ENCODE measurements at places on chromosomes 5 and 9. TPM values are rescaled to one million over a fixed set of nuclear protein-coding genes. Genes with fewer than 3 reads are reported as not detected.

PNPLA7 gene
- total RNA-seq = 0.76 TPM

GAS1 gene
- 0.14 TPM for total RNA-seq

SLC25A51 gene
- 18.8 TPM for total RNA-seq

SMAD5 gene
- 31.8 TPM for total RNA-seq

MAST4 gene
- 1.6 TPM for total RNA-seq

ASPN gene
- not detected for total RNA-seq
